ENCODE measurements at places on chromosomes 5 and 9. TPM values are rescaled to one million over a fixed set of nuclear protein-coding genes. Genes with fewer than 3 reads are reported as not detected.

- no peak for DNase-seq
Observed at GRCh38 chr5:64532657-64533056, 26.8 kb downstream of the RGS7BP start.

DNA sequence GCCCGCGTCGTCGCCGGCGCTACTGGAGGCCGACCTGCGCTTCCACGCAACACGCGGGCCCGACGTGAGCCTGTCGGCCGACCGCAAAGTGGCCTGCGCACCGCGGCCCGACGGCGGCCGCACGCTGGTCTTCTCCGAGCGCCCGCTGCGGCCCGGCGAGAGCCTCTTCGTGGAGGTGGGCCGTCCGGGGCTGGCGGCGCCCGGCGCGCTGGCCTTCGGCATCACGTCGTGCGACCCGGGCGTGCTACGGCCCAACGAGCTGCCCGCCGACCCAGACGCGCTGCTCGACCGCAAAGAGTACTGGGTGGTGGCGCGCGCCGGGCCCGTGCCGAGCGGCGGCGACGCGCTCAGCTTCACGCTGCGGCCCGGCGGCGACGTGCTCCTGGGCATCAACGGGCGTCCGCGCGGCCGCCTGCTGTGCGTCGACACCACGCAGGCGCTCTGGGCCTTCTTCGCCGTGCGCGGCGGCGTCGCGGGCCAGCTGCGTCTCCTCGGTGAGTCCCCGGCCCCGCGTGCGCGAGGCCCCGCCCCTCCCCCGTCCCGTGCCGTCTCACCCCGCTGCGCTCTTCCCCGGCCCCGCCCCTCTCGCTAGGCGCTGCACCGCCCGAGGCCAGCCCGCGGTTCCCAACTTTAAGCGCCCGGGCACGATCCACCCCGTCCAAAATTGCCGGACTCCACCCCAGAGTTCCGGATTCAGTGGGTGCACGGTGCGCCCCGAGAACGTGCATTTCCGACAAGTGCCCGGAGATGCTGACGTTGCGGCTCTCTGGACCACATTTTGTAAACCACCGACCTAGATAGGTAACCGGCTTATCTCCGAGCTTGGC, 42.8 kb downstream of the NEURL1B start:
- peak; percentile 65 for DNase-seq

DNA sequence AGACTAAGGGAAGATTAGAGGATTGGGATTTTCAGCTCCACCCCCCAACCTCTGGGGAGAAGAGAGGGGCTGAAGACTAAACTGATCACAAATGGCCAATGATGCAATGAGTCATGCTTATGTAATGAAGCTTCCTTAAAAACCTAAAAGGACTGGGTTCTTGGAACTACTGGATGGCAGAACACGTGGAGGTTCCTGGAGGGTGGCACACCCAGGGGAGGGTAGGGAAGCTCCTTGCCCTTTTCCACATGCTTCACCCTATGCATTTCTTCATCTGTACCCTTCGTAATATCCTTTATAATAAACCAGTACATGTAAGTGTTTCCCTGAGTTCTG, 48.6 kb downstream of the ARHGEF28 start:
- DNase-seq: no peak

- DNase-seq: no peak
Observed at GRCh38 chr5:107477492-107477891, 193.2 kb downstream of the EFNA5 start.

DNA sequence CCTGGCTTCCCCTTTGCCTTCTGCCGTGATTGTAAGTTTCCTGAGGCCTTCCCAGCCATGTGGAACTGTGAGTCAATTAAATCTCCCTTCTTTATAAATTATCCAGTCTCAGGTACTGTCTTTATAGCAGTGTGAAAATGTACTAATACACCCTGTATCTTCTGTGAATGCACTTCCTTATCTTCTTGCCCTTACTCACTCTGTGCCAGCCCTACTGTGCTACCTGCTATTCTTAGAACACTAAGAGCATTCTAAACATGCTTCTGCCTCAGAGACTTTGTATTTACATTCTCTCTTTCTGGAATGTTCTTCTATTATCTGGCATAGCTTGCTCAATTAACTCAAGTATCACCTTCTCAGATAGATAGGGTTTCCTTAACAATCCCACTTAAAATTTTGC, 164.4 kb upstream of the EDIL3 start:
- no peak for DNase-seq

- DNase-seq: no peak
Observed at GRCh38 chr9:96524045-96524444, 74.1 kb downstream of the HABP4 start.

GRCh38 chr9:121364077-121364476, 6.0 kb downstream of the STOM start:
- no peak for DNase-seq

- no peak for DNase-seq
Observed at GRCh38 chr9:117101008-117101407, 313.8 kb downstream of the ASTN2 start.

DNA sequence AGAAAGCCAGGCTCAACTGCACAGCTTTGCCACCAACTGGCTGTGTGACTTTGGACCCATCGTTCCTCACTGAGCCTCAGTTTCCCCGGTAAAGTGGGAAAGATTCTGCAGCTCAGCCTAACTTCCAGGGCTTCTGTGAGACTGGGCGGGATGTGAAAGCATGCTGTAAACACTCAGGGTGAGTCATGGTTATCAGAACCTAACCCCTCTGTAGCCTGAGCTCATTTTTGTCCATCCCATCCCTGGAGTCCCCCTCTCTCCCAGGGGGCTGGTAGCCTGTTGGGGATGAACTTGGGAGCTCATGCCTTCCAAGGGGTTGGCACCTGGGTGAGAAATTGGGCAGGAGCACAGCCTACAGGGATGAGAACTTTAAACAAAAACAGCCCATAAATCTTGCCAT, 2.3 kb downstream of the CCDC69 start:
- DNase-seq: no peak

GRCh38 chr5:32840606-32841005, 129.5 kb downstream of the NPR3 start:
- DNase-seq: no peak

DNA sequence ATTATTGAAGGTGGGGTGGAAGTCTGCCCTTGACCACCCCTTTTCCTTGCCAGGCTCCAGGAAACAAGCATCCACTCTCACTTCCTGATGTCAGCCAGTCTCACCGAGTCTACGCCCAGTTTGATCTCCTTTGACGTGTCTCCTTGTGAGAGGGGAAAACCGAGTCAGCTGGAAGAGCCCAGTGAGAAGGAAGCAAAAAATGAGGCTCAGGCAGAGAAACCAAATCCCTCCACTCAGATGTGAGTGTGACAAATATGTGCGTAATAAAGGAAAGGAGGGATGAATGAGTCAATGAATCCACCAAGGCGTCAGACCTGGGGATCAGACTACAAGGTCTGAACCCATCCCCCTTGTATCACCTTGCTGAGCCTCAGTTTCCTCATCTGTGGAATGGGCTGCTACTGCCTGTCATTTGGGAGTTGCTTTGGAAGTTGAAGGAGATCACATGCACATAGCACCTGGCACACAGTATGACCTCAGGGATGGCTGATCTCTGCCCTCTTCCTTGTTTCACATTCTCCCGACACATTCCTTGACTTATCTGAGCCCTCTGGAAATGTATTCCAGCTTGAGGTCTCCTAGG, 61.3 kb upstream of the XPA start:
- no peak for DNase-seq

GRCh38 chr5:82854956-82855355, 222.2 kb downstream of the TMEM167A start:
- DNase-seq: no peak

DNA sequence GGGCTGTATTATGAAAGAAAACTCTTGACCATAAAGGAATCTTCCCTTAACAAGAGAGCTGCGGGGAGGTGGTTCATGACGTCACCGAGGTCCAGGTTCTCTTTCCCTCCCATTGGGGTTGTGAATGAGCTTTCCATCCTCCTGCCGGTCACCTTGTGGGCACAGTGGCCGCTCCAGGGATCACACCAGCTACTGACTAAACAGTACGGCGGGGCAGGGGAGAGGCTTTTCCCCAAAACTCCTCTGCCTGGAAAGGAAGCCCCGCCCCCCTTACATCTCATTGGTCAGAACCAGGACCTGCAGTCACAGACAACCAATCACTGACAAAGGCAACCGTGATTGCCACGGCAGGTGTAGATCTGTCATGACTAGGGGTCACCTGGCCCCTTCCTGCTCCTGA, 35.6 kb downstream of the ROR2 start:
- DNase-seq: no peak

DNA sequence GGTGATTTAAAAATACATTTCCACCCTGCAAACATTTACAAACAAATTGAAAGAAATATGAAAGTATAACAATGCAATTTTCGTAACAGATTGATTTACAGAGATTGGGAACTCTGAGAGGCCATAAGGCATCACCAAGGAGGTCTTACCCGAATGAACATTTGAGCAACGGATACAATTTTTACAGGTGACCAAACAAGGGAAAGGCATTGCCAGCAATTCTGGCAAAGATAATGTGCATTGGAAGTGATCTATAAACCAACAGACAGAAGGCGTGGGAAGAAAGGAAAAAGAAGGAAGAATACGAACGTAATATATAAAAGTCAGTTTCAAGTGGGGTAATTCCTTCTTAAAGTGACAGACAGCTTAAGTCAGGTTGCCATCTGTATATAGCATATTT, 295.9 kb downstream of the CDH12 start:
- DNase-seq: no peak

DNA sequence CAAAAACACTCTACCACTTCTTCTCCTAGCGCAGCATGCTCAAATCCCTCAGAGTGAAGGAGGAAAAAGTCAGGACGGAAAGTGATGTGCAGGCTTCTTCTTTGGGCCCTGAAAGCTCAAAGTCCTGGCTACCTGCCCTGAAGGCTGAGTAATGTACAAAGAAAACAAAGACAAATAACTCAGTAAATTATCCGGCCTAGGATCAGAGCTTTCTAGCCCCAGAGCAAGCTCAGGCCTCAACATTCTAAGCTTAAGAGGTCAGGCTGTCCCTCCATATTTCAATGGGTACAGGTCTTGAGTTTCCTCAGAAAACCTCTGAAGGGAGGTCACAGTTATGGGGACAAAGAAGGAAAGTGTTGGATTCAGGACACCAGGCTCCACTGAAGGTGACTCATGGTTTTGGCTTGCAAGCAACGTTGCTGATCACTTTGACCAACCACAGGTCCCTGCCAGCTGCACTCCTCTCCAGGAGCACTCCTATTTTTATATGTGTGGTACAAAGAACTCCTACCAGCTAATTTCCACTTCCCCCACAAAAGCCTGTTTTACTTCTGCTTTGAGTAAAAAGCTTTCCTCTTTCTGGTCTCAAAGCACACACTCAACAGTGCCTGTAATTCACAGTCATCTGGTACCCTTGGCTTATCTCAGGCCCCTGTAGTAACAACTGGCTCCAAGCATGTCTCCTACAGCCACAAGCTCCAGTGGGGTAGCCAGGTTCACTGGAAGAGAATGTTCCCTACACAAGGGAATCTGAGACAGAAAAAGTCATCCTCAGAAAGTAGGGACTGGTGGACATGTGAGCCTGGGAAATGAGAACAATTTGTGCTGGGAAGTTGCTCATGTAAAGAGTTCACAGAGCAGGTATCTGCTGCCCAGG, 115.7 kb downstream of the UGCG start:
- DNase-seq: peak; percentile 53

- peak; percentile 53 for DNase-seq
Observed at GRCh38 chr9:73176450-73176875, 24.8 kb downstream of the ANXA1 start.

The ATP10B gene
- 0.49 TPM for polyA plus RNA-seq

The C7 gene
- polyA plus RNA-seq: 15.7 TPM

The HSD17B3 gene
- 0.32 TPM for polyA plus RNA-seq

The PCDHAC2 gene
- polyA plus RNA-seq: 1.5 TPM

The FANCG gene
- 30.9 TPM for polyA plus RNA-seq

The TBCA gene
- polyA plus RNA-seq: 263 TPM

The PLEKHG4B gene
- 1.1 TPM for polyA plus RNA-seq

Data from muscle of leg (tissue), 16 donors.